ENCODE measurements at places on chromosomes 12 and 14.

GRCh38 chr12:108483213-108484059, 31.6 kb upstream of the FICD start:
- no peak for DNase-seq

DNA sequence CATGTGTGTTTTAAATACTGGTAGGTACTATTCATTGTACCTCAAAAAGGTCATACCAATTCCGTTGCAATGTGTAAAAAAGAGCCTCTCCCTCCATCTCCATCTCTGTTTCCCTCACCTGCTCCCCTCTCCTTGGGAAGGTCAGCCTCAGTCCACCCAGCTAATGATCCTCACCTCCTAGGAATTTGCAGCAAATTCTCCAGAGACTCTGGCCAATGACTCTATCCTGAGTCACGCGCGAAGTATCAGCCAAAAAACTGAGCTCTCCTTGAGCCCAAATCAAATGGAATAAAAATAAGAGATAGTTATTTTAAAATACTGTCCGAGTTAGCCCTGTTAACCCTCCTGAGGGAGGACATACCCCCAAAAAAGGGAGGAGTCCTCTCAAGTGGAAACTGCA, 148.4 kb downstream of the DPF3 start:
- DNase-seq = no peak

GRCh38 chr12:42698213-42698612, 108.7 kb upstream of the PRICKLE1 start:
- DNase-seq = no peak

DNA sequence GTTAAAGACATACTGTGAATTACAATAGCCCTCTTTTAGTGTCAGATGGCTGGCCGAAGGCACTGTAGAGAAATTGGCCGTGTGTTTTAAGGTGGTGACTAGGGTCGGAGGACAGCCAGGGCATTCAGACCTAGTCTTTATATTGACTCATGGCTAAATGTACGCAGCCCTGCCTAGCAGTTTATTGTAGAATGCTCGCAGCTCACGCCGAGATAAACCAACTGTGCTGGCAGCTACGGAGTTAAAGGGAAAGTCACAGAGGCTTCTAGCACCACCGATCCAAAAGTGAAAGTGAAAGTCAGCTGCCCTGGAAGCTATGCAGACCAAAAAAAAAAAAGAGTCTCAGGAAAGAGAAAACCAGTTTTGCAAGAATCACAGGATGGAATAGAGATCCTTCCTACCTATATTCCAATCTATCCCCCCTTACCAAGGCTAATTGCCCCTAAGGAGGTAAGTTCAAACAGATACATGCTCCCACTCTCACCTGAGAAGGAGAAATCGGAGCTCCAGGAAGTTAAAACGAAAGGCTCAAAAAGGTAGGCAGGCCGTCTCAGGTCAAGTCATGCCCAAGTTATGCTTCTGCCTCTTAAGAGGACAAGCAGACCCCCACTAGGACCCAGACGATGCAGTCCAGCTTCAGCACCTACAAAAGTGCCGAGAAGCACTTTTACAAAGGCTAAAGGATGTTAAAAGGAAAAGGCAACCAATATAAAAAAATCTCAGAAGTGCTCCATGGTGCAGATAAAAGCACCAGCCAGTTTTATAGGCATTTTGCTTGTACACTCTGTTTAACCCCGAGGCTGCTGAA, 24.8 kb downstream of the KLRK1 start:
- DNase-seq = peak; percentile 90

GRCh38 chr12:71046215-71046614, 111.6 kb downstream of the TSPAN8 start:
- DNase-seq = peak; percentile 19

DNA sequence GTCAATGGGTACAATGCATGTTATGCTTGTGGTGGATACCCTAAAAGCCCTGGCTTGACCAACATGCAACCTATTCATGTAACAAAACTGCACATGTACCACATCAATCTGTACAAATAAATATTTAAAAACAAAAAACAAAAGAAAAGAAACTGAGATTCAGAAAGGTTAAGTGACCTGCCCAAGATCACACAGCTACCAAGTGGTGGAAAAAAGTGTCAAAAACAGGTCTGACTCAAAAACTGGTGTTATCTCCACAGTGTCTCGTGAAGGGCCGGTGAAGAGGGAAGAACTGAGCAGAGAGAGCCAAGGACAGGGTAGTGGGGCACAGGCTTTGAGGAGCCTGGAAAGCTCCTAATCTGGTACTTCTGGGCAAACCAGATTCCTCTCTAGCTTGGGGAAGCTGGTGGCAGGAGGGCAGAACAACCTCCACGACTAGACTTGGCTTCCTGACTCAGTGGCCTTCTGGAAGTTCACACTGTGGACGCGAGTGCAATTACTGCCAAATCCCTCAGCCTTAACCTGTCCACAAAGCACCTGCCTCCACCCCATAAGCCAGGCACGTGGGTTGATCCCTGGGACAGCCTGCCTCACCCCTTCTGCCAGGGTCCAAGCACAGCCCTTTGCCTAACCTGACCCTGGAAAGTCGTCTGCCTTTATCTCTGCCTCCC, 15.6 kb downstream of the ZBTB39 start:
- no peak for DNase-seq

DNA sequence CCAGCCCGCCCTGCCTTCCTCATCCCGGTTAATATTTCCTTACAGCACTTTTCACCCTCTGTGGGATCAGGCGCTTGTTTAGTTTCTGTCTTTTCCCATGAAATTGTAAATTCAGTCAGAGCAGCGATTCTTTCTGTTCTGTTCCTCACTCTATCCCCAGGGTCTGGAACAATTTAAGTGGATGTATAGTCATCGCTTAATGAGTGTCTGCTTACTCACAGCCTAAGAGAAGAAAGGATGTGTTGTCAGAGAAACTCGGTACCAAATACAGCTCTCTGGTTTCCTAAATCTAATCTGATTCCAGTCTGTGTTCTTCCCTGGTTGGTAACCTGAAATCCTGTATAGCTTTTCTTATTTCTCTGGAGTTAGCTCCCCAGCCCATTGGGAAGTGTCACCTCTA, 44.9 kb downstream of the FOS start:
- no peak for DNase-seq

DNA sequence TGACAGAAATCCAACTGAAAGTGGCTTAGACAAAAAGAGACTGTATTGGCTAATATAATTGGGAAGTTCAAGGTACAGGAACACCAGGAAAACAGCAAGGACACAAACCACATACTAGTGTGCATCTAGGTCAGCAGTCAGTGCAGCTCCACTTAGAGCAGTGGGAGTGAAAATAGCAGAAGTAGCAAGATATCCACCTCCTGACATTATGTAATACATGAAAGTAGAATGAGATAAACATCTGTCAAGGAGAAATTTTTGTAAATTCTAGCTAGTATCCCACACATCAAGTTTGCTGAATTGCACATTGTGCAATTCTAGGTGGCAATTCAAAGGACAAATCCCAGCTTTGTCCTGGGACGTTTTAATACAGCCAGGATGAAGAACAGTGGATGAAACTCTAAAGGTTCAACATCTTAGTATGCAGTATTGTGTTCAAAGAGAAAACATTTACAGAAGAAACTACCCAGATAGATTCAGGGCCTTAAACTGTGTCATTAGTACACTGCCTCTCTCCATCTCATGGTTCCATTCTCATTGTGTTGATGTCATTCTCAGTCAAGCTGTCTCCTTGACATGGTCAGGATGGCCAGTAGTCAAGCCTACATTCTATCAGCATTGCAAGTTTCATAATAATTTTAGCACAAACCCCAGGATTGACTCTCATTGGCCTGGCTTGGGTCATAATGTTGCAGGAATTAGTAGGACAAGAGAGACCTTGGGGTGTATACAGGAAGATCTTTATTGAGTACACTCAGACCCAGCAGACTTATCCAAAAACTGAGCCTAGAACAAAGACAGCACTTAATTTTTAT, 56.8 kb downstream of the SDR9C7 start:
- no peak for DNase-seq

DNA sequence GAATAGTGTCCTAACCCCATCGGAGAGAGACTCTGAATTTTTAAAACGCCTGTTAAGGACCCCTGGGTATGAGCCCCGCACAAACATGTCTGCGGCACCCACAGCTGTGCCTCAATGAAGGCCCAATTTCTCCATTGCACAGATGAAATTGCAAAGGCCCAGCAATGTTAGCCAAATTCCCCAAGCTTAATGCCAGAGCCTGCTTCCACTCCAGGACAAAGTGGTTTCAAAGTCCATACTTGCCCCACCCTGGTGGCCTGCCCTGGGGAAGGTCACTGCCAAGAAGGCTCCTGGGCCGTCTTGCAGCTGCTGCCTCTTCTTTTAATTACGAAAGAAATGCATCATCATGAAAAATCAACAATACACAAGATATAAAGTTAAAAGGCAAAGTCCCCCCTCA, 1179.7 kb downstream of the VRK1 start:
- no peak for DNase-seq

GRCh38 chr12:101951002-101951670, 73.8 kb downstream of the DRAM1 start:
- no peak for DNase-seq

DNA sequence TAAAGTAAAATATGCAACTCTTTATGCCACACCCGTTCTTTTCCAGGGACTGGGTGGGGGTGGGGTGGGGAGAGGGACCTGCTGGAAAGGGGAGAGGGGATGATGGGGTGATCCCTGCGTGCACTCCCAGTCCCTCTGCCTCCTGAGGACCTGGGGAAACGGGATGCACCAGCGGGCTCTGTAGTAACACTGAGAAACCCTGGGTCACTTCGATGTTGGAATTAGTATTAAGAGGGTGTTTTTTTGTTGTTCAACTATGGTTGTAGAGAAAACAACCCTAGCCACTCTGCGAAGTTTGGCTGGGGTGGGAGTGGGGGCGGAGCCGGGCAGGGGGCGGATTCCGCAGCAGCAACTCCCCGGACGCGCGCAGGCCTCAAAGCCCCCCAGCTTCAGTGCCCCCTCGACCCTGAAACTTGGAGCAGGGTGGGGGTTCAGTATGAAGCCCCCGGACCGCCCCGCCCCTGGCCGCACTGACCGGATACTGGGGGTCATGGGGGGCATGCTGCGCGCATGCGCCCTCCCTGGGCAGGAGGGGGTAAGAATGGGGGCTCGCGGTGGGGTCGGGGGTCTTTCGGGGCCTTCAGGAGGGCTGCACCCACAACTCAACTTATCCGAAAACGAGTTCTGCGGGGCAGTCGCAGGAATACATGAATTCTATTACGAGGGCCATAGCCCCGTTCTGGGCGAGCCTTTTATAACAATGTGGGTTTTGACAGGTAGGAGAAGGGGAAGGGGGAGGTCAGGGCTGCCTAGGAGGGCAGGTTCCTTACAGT, 1.3 kb upstream of the ARHGEF25 start:
- DNase-seq = no peak

GRCh38 chr12:78636231-78636855, 228.2 kb upstream of the SYT1 start:
- DNase-seq = no peak

- no peak for DNase-seq
Measured at GRCh38 chr12:24111616-24112015, 162.1 kb upstream of the SOX5 start.

GRCh38 chr12:2960390-2960956, 1.3 kb downstream of the TEAD4 start:
- peak; percentile 57 for DNase-seq

DNA sequence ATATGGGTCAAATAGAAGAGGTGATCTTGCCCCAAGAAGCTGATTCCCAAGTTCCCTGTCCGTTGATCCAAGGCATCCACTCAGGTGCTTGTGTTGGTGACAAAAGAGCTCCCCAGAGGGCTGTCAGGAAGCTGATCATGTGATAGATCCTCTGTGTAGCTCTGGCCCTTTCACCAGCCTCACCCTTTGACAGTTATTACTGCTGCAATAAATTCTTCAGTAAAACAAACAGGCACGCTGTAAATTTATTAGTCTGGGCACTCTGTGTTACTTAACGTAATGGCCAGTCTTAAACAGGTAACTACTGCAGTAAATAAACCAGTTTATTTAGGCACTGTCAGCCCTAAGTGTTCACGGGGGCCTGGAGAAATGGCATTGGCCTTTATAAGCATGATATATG, 473.9 kb downstream of the BCL11B start:
- DNase-seq = no peak

DNA sequence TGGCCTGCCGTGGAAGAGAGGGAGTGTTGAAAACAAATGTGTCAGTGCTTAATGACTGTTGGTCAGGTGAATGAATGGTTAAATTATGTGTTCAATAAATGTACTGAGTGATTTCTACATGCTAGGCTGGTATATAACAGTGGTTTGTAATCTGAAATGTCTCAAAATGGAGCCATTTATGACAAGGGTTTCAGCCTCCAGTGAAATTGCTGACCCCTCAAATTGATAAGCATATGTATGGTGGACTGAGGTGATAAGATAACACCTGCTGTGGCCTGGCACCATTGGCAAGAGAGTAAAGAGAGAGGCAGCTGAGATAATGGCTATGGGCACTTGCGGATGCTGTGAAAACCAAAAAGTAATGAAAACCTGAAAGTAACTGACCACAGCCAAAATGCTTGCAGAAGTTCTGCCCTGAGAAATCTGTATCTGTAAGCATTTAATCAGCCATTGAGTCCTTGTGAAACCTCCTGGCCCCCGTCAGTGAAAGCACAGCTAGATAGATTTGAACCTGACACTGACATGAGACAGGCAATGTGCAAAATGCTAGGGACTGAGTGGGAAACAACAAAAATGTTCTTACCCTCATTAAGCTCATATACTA, 1.4 kb upstream of the BCAT1 start:
- no peak for DNase-seq

GRCh38 chr12:56079723-56080555, at the start of gene ERBB3:
TSS of gene ERBB3 (plus strand) at chr12:56080165. CDS start at chr12:56080301, 136 bp downstream.
- DNase-seq = peak; percentile 85

DNA sequence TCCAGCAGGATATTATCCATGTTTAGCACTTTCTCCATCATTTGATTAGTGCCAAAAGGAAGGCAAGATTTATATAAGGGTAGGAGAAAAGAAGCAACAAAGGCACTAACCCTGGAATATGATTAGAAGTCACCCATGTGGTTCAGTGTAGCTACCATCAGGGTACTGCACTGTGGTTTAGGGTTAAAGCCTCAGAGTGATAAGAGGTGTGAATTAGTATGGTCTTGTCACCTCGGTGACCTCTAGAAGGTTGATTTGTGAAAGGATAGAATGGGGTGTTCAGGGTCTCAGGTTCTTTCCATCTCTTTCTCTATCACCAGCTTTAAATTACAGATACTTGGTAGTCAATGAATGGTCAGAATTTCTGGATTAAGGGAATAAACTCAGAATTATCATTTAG, 103.0 kb upstream of the TMTC2 start:
- DNase-seq = no peak

- DNase-seq = no peak
Measured at GRCh38 chr14:96077983-96078624, 38.9 kb downstream of the C14orf132 start.

- DNase-seq = no peak
Measured at GRCh38 chr14:74134484-74134883, 49.7 kb downstream of the LIN52 start.

DNA sequence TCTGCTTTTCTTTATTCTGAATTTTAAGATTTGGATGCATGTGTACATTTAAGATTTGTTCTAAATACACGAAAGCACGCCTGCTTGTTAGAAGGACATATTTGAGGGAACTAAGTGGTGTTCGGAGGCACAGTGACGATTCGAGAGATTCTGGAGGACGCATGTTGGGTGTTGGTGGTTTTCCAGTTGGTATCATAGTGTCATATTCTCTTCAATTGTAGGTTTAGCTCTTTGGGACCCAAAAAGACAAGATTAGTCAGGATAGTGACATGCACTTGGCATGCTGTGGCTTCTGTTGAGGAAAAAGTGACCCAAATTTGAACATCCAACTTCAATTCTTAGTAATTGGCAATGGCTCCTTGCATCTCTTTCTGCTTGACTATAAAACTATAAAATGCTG, 30.1 kb downstream of the PRKCH start:
- DNase-seq = no peak
